ENCODE measurements at places on chromosomes 12 and 14.

DNA sequence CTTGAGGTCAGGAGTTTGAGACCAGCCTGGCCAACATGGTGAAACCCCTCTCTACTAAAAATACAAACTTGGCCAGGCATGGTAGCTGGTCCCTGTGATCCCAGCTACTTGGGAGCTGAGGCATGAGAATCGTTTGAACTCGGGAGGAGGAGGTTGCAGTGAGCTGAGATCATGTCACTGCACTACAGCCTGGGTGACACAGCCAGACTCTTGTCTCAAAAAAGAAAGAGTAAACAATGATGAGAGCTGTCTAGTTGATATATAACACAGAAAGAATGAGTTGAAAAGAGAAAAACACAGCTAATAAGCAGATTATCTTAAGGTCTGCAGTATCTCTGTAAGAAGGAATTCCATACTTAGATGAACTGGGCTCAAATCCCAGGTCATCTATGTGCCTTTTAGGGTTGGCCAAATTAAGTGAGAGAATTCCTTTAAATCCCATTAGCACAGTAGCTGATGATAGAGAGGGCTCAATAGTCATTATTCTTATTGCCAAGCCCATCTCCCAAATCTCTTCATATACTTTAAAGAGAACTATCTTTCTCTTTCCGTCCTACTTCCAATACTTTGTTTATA, 31.1 kb upstream of the STRAP start:
- no peak for DNase-seq

GRCh38 chr12:93573552-93574223, 1.2 kb downstream of the SOCS2 start:
- DNase-seq, result no peak

GRCh38 chr14:57957441-57957840, 91.5 kb upstream of the SLC35F4 start:
- no peak for DNase-seq

GRCh38 chr14:24136684-24137528, 912 bp downstream of the PSME1 start:
- DNase-seq, result no peak

DNA sequence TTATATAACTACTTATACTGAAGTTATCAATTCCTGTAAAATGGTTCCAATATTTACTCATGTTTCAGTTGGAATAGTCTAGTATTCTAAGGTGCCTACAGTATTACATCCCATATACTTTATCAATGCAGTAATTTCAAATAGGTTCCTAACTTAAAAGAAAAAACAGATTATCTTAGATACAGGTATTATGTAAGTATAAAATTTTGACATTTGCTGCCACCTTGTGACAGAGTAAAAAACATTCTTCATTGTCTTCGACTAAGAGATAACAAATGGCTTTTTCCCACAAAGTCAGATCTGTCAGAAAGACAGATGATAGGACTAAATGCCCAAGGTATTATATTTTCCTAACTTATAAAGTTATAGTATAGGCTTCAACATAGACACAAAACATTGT, 78.7 kb downstream of the TXNDC16 start:
- DNase-seq, result no peak

- DNase-seq, result no peak
These were observed 17.8 kb upstream of the RHOJ start for GRCh38 chr14:63186453-63186852.

DNA sequence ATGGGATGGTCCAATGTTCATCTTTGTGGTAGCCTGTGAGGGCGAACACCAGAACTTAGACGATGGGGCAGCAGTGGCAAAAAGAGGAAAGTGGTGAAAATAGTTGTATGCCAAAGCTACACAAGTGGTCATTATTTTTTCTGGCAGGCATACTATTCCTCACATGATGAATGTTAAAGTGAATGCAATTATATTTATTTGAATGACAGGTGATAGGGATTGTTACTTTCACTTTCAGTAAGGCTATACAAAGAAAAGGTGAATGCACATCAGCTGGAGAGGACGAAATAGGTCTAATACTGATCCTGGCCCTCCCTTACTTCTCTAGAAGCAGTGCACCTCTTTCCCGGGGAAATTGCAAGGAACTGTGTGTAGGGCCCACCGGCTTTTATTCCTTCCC, 470.1 kb downstream of the TMTC2 start:
- no peak for DNase-seq

DNA sequence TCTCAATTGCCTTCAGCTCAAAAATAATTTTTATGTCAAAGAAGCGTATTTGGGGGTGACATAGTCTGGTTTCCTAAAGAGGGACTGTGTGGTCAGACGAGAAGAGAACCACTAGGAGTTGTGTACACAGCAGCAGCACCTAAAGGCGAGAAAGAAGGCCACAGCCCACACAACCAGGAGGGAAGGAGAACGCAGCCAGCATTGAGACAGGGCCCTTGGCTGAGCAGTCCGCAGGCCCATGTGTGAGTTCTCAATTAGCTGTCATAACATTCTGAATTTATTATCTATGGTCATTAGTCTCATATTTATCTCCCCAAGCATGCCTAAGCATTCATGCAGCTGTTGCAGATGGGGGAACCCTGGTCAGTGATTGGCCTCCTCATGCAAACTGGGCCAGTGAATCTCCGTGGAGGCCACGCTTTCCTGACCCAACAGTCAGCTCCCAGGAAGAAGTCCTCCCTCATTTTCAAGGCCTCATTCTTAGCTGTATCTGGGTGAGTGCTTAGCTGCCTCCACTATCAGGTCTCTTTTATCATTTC, 81.2 kb upstream of the ATF7IP start:
- DNase-seq, result no peak

DNA sequence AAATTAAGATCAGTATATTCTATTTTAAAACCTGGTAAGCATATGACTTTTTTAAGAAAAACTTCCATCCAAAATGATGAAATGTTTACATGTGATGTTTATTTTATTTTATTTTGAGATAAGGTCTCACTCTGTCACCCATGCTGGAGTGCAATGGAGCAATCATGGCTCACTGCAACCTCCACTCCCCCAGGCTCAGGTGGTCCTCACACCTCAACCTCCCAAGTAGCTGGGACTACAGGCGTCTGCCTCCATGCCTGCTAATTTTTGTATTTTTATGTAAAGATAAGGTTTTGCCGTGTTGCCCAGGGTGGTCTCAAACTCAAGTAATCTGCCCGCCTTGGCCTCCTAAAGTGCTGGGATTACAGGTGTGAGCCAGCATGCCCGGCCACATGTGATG, 141.8 kb downstream of the ZFP36L1 start:
- DNase-seq, result no peak

- DNase-seq, result no peak
These were observed 13.9 kb downstream of the SLC39A5 start for GRCh38 chr12:56243731-56244181.

GRCh38 chr12:112803620-112804282, 12.2 kb downstream of the RPH3A start:
- no peak for DNase-seq

GRCh38 chr12:100127766-100128511, 14.7 kb downstream of the BLTP3B start:
- DNase-seq, result no peak

DNA sequence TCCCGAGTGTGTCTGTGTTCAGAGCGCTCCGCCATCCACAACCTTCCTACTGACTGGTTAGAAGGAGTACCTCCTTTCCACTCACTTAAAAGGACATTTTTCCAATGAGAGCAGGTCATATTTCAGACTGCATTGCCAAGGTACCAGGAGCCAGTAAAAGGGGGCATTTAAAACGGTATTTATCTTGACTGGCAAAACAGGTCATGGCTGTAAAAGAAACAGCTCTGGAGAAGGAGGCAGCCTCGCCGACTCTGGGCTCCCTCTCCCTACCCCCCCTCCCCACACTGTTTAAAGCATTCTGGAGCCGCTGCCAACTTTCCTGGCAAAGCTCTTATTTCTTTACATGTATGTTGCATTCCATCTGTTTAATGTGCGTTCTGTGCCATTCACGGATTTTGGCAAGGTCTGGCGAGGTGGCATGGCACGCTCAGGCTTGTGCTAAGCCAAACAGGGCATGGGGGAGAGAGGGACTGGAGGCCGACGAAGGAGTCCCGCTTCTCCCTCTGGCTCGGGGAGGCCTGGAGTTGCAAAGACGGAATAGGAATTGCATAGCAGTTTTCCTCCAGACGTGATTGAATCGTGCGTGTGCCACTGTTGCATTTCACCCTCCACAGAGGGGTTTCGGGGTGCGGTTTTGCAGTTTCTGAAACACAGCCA, 41.2 kb upstream of the MED13L start:
- DNase-seq, result no peak

Measured in globus pallidus (tissue), 1 donor.